ENCODE measurements at places on chromosomes 3 and 15.

DNA sequence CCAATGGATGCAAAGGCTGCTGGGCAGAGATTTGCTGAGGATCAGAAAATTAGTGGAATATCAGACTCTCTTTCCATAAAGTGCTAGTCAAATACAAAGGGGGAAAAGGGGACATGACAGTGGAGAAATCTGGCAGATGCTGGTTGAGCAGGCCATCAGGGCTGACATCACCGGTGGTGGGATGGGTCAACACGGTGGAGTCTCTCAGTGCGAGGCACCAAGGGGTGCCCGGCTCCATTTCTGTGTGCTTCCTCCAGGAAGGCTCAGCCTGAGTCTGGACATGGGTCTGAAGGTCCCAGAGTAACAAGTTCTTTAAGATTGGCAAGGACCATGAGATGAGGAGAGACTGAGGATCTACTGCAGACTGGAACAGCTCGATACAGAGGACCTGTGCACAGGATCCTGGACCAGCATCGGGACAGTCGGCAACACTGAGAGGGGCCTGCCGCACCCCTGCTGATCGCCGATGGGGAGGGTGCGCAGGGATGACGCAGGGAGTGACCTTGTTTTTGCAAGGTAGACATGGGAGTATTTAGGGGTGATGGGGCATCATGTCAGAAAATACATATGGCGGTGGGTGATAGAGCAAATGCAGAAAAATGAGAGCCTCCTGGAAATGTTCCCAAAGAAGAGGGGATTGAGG lies 92.7 kb downstream of the SEC22A start:
- DNase-seq, result no peak

GRCh38 chr15:92006186-92007028 lies 152.9 kb downstream of the SLCO3A1 start:
- DNase-seq, result no peak

DNA sequence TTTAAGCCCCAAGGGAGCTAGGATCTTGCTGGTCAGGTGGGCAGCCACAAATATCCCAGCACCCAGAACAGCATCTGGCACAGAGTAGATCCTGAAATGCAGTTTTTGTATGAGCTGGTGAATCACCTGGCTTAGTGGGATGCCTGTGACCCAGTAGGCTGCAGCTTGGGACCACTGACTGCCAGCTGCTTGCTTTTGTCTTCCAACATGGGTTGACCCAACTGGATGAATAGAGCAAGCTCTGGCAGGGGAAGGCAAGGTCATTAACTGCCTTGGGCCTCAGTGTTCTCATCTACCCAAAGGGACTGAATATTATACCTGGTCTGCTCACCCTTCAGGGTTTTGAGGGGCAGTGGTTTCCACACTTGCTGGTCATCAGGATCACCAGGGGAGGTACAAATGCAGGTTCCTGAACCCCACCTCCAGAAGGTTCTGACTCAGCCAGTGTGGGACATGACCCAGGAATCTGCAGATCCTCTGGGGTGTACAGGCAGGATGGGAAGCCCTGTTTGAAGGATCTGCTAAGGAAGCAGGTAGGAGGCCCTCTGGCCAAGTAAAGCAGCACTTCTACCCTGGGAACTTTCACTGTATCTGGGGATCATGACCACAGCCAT lies 55.4 kb downstream of the ITGA11 start:
- no peak for DNase-seq

- DNase-seq, result no peak
Measured at GRCh38 chr15:92361321-92362000, 32.2 kb upstream of the ST8SIA2 start.

DNA sequence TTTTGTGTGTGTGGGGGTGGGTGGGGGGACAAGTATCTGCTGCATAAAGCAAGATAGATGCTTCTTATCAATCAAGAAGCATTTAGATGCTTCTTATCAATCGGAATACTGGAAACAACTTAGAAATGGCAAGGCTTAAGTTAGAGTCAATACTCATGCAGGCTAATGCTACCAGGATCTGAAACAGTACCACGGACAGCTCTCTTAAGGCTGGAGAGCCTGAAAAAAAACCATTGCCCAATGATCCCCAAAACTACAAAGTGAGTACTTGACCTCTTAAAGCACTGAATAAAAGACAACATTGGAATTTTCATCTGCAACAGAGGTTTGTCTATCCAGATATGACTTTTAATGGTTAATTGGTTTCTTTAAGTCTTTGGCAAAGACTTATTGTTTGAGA lies 262.3 kb downstream of the GAP43 start:
- DNase-seq, result no peak

GRCh38 chr15:54017251-54017650 lies 39.0 kb downstream of the UNC13C start:
- DNase-seq, result no peak

GRCh38 chr3:82240322-82240721 lies 478.9 kb upstream of the GBE1 start:
- DNase-seq, result no peak

GRCh38 chr3:161957467-161957866 lies 460.9 kb downstream of the OTOL1 start:
- no peak for DNase-seq

- no peak for DNase-seq
Measured at GRCh38 chr15:67146234-67146633, 80.8 kb downstream of the SMAD3 start.

DNA sequence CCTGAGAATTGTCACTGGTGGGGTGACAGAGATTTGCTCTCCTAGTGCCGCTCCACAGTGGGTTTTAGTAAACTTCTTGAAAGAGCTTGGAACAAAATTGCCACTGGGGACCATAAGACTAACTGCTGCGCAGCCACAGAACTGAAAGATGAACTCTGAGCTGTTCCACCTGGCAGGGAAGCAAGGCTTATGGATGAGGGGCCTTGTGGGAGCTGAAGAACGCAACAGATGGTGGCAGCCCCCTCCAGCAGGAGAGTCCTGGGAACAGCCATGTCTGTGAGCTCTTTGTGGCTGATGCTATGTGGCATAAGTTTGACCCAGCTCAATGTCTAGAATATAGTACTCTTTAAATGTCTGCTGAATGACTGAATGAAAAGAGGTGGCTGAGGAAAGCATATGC lies 66.8 kb upstream of the C2CD4B start:
- no peak for DNase-seq

DNA sequence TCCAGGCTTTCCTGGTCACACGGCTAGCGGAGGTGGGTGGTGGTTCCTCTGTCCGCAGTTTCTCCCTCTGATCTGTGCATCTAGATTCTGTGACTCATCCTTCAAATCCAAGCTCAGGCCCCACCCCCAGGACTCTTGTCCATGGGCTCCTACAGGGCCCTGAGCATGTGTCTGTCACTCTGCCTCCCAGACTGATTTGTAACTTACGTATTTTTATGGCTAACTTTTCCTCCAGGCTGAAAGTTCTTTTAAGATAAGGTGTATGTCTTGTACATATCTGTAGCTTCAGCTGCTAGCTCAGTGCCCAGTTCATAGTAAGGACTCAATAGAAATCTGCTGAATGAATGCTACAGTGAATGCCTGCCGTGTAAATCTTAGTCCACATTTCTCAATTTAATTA lies 8.0 kb downstream of the ESYT3 start:
- DNase-seq, result no peak

DNA sequence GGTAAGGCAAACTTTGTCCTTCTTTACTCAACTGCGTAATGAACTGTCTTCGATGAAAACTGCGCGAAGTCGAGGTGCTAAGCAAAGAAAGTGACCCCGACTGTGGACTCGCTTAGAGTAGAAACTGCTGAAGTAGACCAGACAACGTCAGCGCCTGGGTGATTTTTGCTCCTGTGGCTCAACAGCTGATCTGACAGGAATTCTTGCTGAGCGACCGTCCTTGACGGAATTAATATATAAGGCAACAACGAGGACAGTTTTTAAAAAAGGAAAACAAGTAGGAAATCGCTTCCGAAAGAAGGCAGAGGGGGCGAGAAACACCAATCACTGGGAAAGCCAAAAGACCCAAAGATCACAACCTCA lies 541 bp downstream of the RPS27L start:
- DNase-seq, result no peak

DNA sequence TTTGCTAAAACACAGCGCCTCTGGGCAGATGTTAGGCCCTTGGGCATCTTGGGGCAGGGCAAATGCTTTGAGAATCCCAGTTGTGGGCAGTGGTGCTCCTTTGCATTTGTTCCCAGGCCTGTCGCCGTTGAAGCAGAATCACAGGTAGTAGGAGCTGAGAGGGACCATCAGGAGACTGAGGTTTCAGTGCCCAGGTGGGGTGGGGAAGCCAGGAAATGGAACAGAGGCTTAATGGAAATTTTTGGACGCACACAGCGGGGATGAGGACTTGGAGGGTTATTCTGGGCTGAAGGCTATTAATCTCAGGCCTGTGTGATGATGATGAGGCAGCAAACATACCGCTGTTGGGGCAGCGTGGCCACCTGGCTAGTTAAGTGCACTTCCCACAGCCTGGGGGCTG lies 99.5 kb downstream of the SV2B start:
- no peak for DNase-seq

DNA sequence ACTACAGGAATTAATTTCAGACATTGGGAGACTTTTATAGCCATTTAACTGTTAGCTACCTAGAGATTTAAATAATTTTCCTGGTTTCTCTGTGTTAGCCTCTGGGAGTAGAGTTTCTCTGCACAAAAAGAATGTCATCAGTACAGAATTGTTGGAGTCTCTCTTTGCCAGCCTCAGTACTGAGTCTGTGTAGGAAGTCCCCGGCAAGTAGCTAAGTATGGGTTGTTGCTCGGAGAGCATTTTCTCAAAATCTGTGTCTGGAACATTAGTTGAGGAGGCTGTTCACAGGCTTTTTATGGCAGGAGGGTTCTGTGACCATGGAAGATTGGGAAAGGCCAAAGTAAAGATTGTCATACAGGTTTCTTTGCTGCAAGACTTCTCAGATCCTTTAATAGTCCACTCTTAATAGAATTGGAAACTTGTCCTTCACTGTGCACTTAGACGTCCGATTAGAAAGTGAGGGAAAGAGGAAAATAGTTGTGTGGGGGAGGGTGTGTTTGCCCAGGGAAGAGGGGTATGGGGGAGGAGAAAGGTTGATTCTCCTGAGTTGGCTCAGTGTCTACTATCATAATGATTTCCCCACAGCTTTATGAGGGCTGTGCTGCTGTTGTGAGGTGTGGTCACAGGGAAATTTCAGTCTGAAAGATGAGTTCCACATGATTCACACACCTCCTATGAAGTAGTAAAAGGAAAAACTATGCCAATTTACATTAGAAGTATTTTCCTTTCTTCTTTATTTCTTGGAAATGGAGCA lies 207.1 kb downstream of the PTPRG start:
- no peak for DNase-seq

- DNase-seq, result no peak
Measured at GRCh38 chr15:29392358-29392757, 122.7 kb upstream of the NSMCE3 start.

DNA sequence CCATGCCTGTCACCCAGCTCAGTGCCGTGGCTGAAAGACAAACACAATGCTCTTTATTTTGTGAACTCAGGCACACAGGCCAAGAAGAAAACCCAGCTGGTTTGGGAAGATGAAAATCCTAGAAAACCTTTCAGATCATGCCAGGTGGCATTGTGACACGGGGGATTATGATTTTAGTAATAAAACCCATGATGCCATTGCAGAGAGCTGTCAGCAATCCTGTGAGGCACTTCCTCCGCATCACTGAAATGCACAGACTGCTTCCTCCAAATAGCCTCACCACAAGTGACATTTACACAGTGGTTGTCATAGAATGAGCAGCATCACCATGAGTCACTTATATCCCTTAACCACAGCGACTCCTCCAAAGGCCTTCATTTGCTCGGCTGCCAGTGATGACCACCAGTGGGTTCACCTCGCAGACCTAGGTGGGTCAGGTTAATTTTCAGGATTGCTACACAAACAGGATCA lies 22.7 kb downstream of the ABHD6 start:
- no peak for DNase-seq

DNA sequence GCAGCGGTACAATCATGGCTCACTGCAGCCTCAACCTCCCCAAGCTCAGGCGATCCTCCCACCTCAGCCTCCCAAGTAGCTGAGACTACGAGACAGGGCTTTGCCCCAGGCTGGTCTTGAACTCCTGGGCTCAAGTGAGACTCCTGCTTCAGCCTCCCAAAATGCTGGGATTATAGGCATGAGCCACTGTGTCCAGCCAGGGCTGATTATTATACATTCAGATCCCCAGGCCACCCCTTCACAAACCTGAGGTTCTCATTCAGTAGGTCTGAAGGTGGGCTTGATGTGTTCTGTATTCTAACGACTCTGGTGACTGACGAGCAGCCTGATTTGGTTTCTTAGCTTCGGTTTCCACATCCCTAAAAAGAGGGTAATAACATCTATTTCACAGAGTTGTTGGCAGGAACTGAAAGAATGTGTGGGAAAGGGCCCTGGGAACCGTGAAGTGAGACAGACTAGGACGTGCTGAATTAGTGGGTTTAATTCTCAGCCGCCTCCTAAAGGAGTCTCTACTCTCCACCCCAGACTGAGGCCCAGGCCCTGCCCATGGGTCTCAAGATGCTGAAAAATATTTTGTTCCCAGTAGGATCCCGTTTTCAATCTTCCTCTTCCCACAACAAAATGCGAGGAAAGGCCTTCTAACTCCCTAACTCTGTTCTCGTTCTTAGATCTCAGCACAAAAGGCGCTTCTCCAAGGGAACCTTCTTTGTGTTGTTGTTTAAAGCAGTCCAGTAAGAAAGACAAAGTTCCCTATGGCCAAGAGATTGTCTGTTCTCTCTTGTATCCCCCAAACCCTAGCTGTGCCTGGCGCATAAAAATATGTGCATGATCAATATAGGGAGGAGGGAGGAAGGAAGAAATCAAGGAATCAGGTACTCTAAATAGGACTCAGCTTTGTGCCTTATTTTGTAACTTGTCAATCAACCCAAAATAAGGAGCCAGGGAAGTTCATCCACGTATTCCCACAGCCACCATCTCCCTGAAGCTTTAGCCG lies 210.0 kb upstream of the TOPAZ1 start:
- no peak for DNase-seq

DNA sequence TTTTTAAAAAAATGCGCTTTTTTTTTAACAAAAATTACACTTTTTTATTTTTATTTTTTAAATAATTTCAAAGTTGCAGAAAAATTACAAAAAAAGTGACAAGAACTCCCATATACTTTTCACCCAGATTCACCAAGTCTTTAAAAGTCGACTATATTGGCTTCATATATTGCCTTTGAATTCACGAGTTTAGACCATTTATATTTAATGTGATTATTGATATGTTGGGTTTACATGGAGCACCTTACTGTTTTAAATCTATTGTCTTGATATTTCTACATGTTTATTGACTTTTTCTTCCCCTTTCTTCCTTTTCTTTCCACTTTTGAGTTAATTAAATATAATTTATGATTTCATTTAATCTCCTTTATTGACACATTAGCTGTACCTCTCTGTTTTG lies 127.2 kb downstream of the OPA1 start:
- DNase-seq, result no peak

- DNase-seq, result no peak
Measured at GRCh38 chr15:90495067-90495466, 34.7 kb upstream of the CRTC3 start.

All from HL-60 (cell line).